ENCODE measurements at places on chromosomes 5 and 9.

DNA sequence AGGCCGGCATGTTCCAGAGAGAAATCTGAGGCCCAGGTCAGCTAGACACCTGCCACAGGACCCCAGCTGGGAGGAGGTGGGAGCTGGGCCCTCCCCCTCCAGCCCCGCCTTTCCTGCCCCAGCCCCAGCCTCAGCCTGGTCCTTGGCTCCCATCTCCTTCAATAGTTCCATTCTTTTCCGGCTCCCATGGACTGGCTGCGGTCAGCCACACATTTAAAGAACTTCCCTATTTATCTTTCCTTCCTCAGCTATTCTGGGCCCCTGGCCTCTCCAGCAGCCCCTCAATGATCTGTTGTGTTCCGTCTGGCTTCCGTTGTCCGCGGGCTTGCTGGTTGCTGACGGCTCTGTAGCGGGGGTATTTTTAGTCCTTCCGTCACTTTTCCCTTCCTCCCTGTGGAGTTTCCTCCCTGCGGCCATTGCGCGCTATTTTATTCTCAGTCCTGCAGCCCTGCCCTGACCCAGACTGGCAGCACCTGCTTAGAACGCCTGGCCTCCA is 73.8 kb downstream of the AMBP start:
- DNase-seq = peak; percentile 77

DNA sequence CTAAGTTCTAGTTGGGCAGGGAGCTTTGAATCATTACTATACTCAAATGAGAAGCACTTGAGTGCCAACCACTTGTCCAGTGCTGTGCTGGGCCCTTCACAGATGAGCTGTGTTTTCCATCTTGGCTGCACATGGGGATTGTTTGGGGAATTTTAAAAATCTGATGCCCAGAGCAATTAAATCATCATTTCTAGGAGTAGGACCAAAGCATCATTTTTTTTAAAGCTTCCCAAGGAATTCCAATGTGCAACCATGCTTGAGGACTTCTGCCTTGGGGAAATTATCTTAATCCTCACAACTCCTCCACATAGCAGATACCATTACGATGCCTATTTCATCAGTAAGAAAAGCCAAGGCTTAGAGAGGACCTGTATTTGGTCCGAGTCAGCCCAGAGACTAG is 131.4 kb downstream of the TMEM174 start:
- no peak for DNase-seq

GRCh38 chr9:131447148-131447547 is 53.3 kb downstream of the PRRC2B start:
- DNase-seq = peak; percentile 43

DNA sequence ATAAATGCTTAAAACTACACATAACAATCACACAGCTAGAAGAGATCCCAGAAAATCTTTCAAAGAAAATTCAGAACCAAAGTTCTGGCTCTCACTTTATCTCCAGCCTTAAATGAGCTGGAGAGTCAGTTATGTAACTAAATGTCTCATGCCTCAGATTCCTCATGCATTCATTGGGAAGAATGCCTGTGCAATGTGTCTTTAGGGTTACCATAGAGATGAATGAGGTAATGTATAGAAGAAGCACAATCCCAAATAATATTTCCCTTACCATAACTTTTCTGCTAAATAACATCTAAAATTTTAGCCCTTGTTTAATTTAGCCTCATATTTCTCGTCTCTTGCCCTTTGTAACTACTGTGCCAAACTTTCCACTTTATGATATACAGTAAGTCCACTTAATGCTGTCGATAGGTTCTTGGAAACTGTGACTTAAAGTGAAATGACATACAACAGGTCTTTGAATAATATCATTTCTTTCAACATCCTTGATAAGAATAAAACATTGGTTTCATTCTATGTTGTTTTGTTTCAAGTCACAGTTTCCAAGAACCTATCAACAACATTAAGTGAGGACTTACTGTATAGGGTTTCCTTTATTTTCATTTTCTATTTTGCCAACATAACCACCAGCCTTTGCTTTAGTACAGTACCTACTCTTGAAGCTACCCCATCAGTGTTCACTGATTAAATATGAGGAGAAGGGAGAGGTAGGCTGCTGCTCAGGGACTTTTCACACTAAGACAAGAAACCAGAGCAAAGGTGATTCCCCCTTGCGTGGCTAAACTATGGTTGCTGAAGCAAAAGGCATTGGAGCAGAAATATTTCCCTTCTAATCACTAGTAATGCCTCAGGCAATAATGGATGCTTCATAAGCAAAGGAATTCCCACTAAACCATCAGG is 295.7 kb upstream of the PTGER4 start:
- no peak for DNase-seq

GRCh38 chr5:136425921-136426320 is 60.6 kb upstream of the TRPC7 start:
- no peak for DNase-seq

DNA sequence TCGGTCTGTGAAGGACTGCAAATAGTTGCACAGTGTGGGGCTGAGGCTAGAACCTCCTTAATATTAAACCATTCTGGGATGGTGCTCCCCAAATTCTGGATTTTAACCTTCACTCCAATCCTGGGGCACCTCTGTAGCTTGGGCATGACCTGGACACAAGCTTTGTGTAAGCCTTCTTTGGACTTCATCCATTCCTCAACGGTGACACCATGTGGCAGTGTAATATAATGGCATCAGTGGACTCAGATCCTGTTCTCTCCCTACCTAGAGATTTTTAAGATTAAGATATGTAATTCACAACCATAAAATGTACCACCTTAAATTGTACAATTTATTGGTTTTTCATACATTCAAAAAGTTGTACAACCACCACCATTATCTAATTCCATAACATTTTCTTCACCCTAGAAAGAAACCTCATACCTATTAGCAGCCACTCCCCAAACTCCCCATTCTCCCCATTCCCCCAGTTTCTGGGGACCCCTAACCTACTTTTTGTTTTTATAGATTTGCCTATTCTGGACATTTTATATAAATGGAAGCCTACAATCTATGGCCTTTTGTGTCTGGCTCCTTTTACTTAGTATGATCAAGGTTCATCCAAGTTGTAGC is 4.8 kb upstream of the PLGRKT start:
- DNase-seq = peak; percentile 85

DNA sequence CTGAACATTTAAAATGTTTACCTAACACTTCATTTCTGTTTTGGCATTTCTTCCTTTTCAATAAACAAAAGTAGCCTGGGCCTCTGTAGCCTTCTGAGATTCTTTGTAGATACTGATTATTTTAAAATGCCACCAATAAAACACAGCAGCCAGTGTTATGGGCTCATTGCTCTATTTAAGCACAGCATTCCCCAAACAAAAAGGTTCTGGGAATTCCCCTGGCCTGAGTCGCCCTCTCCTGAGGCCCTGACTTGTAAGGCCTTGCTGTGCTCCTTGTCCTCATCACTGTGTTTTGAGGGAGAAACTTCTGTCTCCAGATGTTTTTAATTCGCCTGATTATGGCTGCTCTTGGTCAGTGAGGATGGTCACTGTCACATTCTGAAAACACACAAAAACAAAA is 33.0 kb upstream of the CTXN3 start:
- no peak for DNase-seq

DNA sequence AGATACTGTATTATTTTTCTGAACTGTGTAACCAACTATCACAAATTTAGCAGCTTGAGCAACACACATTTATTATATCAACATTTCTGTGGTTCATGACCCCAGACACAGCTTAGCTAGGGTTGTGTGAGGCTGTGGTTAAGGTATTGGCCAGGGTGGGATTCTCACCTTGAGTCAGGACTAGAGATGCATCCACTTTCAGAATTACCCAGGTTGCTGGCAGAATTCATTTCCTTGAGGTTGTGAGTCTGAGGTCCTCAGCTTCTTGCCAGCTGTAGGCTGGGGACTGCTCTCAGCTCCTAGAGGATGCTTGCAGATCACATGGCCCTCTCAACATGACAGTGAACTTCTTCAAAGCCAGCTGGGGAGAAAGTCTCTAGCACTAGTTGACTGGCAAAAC is 122.5 kb upstream of the RASGRF2 start:
- no peak for DNase-seq

- DNase-seq = peak; percentile 67
Measured at GRCh38 chr9:7536310-7536939, 263.2 kb downstream of the DMAC1 start.

GRCh38 chr5:52840277-52841050 is 52.7 kb downstream of the ITGA1 start:
- peak; percentile 32 for DNase-seq

DNA sequence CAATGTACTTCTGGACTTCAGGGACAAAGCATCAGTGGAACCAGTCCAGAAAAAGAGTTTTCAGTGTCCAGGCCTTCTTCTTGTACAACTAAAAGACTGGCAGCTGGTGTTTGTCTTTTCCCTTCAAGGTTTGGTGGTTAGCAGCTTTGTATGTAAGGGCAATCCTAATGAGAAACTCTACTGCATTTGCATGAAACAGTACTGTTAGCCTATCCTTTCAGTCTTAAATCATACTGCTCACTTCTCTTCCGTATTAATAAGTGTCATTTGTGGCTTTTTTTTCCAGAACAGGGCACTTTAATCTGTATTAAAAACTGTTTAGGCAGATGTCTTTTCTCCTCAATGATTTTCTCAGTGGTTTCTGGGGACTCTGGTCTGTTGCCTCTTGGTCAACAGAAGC is 48.9 kb downstream of the FAM174A start:
- no peak for DNase-seq

GRCh38 chr9:35179347-35180280 is 17.8 kb downstream of the UNC13B start:
- DNase-seq = no peak

- no peak for DNase-seq
Measured at GRCh38 chr5:159189310-159189709, 20.0 kb downstream of the RNF145 start.

- peak; percentile 65 for DNase-seq
Measured at GRCh38 chr5:61881821-61882487, 424.1 kb upstream of the KIF2A start.

- no peak for DNase-seq
Measured at GRCh38 chr5:144453753-144454152, 283.1 kb downstream of the KCTD16 start.

DNA sequence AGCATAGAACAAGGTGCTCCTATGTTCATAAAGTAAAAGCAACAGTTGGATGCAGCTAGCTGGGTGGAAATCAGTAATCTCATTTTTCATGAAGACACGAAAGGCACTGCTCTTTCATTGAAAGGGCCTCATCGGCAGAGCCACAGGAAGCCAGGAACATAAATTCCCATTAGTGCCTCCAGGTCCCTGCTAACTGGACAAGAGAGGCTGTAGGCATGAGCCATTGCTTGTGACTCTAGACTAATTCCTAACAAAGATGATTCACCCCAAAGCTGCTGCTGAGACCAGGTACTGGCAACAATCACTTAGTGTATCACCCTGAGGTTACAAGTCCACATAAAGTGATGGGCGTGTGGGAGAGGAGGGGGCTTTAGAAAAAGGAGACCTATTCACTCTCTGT is 141.8 kb downstream of the BRINP1 start:
- DNase-seq = no peak

GRCh38 chr9:20208961-20209371 is 413.3 kb downstream of the MLLT3 start:
- DNase-seq = no peak

- DNase-seq = no peak
Measured at GRCh38 chr9:19699756-19700155, 89.1 kb downstream of the SLC24A2 start.

- no peak for DNase-seq
Measured at GRCh38 chr5:158159621-158160020, 300.7 kb upstream of the CLINT1 start.

DNA sequence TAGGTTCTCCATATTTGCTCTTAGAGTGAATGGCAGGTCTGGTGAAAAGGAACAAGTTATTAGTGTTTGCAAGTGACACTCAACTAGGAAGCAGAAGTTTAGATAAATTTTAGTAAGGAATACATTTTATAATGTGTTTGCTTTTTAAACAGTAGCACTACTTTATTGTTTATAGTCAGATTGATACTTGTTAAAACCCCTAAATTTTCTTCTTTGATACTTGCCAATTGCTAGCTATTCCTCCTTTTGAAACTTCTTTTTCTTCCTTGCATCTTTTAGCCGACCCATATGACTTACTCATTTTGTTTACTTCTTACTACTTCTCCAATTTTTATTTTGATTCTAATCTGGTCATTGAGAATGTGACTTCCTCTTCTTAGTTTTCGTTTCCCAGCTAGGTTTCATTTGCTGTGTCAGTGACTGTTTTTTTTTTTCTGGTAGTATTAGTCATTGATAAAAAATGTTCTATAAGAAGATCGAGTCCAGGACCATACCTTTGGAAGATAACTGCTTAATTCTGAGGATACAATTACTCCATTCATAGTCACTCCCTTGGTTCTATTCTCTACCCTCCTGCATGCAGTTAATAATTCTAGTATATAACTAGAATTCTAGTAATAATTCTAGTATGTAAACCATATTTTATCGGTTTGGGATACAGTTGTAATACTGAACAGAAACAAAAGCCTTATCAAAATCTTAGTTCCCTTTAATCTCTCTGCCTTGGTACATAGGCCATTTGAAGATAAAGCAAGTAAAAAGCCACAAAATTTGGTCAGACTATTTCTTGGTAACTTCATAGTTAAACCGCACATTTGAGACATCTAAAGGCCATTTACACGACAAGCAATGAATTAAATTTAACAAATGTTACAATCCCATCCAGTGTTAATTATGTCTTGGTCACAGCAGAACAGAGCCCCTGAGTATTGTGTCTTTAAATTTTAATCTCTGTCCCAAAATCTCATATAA is 2.8 kb upstream of the RICTOR start:
- DNase-seq = peak; percentile 27

- DNase-seq = no peak
Measured at GRCh38 chr5:173973616-173973969, 15.4 kb upstream of the C5orf47 start.

DNA sequence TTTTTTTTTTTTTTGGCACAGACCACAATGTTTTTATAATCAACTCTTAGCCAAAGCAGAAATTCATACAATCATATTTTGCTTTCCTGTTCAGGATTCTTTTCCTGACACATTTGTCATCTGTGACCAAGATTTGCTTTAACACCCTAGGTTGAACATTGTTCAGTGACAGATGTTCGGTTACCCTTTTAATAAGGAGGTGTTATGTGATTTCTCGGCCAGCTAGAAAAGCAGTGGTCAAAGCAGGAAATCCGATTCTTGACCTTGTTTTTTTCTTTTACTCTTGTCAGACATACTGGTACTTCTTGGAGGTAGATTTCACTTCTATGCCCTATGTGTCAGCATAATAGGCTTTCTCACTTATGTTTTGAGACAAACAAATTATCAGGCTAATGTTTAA is 335.3 kb upstream of the ACTBL2 start:
- no peak for DNase-seq

- no peak for DNase-seq
Measured at GRCh38 chr5:73827106-73827450, 201.1 kb downstream of the ARHGEF28 start.

- no peak for DNase-seq
Measured at GRCh38 chr9:92444841-92445240, 20.6 kb upstream of the OMD start.
